ENCODE measurements at places on chromosomes 3 and 15. TPM values are rescaled to one million over a fixed set of nuclear protein-coding genes. Genes with fewer than 3 reads are reported as not detected.

Gene ZNF660
- polyA plus RNA-seq = 0.49 TPM

Gene AHSG
- not detected for polyA plus RNA-seq

Gene CHDH
- 1.6 TPM for polyA plus RNA-seq

Gene COL6A6
- polyA plus RNA-seq = 0.61 TPM

Gene PRR20G
- not detected for polyA plus RNA-seq

Gene TMEM212
- not detected for polyA plus RNA-seq

Gene PAK6
- 0.93 TPM for polyA plus RNA-seq

Gene LRRIQ4
- not detected for polyA plus RNA-seq

Gene TGM4
- polyA plus RNA-seq = not detected

Gene ANKRD63
- not detected for polyA plus RNA-seq

Gene HESX1
- 0.76 TPM for polyA plus RNA-seq

Gene KLHL25
- 3.3 TPM for polyA plus RNA-seq

Gene ARGFX
- polyA plus RNA-seq = not detected

Gene SERINC4
- 0.25 TPM for polyA plus RNA-seq

Gene PSTPIP1
- 3.2 TPM for polyA plus RNA-seq

Gene STRA6
- 0.08 TPM for polyA plus RNA-seq

Gene DGKG
- 9.0 TPM for polyA plus RNA-seq

Gene RETNLB
- not detected for polyA plus RNA-seq

Gene SPRED1
- polyA plus RNA-seq = 5.6 TPM

Gene ECE2
- polyA plus RNA-seq = not detected

Gene CAPN3
- 9.9 TPM for polyA plus RNA-seq
